ENCODE measurements at places on chromosomes 12 and 14. TPM values are rescaled to one million over a fixed set of nuclear protein-coding genes. Genes with fewer than 3 reads are reported as not detected.
A peak's percentile ranks its signal among the peaks of the same experiment; 100 is the strongest.

DNA sequence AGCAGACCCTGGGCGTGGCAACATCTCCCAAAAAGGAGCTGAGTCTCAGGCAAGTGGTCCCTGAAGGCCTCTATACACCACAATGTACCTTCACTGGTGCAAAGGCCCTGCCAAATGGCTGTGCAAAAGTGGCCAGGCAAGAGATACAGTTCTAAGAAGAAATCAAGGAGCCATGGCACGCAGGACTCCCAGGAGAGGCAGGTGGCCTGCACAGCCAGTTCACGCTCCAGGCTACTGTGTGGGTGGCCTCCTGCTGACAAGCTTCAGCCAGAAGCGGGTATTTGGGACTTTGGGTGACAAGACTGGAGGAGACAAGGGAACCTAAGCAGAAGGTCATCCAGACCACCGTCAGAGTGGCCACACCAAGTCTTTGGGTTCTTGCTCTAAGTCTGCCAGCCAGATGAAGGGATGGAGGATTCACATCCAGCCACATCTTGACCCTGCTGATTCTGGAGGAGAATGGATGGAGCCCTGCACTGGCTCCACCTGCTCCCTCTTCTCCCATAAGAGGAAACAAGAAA lies 20.5 kb upstream of the ZFP36L1 start:
- no peak for DNase-seq

WNT1 gene
- 2.0 TPM for total RNA-seq

DNA sequence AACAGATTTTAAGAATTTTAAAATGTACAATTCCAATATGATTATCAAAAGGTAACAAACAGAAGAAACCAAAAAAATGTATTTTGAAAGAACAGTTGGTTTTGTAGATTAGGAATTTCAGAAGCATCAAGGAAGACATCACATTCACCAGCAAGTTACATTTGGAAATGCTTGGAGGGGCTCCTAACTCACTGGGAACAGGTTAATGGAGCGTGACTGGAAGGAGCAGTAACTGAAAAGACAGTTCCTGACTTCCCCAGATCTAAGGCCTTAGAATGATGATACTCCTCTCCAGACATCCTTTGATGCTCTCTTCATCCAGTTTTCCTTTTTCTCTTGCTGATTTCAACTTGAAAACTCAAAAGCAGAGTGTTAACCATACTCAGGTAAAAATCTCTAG lies 220.0 kb upstream of the EGLN3 start:
- no peak for DNase-seq

GRCh38 chr12:18818579-18819268 lies 80.8 kb downstream of the CAPZA3 start:
- no peak for DNase-seq

DNA sequence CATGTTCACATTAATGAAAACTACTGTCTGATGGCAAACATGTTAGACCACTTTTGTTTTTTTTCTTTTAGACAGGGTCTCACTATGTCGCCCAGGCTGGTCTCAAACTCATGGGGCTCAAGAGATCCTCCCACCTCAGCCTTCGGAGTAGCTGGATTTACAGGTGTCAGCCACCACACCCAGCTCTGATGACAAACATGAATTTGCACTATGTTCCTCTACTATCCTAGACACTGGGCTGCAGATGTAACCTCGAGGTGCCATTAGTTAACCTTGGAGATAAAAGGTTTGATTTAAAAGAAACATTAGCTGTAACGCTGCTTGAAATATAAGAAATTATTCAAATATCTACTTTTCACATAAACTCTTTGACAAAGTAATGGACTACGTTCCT lies 8.1 kb downstream of the VPS37B start:
- no peak for DNase-seq

GRCh38 chr12:107196681-107197080 lies 103.3 kb upstream of the CRY1 start:
- no peak for DNase-seq

RAP1B gene
- 233 TPM for total RNA-seq

DNA sequence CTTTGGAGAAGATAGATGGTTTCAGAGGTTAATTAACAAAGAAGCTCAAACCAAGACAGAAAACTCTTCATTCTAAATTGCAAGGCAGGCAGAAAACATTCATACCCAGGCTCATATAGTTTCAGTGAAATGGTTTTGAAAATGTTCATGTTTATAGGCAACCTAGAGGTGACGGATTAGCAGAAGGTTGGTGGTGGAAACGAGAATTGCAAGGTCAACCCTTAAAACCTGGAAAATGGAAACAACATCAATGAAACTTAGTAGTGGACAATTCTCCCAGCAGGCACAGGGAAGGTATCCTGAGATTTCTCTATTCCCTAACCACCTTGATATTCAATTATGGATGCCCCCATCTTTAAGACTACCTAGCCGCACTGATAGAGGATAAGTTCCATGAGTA lies 965 bp downstream of the CD163 start:
- DNase-seq = no peak

DNA sequence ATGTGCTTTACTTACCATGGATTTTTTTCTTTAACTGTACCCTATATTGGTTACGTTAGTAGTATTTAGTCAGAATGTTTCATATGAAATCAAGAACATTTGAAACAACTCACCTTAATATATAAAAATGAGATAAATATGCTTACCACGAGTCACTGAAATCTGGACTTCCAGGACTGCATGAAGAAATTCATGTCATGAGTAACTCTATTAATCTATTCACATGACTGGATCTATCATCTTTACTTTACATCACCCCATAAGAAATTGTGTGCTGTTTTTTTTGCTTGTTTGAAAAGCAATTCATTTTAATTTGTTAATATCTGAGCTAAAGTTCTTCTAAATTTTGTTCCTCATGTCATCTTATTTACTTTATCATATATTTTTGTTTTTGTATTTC lies 5.2 kb downstream of the EPYC start:
- DNase-seq = no peak

SLC10A1 gene
- not detected for total RNA-seq

- no peak for DNase-seq
Measured at GRCh38 chr12:41228066-41228820, 40.1 kb downstream of the PDZRN4 start.

DCP1B gene
- total RNA-seq = 21.4 TPM

OR6C68 gene
- not detected for total RNA-seq

- DNase-seq = no peak
Measured at GRCh38 chr12:43336962-43337555, 214.9 kb downstream of the ADAMTS20 start.

CYP27B1 gene
- total RNA-seq = 2.4 TPM

RHOJ gene
- not detected for total RNA-seq

- DNase-seq = no peak
Measured at GRCh38 chr12:124737040-124737419, 126.6 kb downstream of the SCARB1 start.

SPTB gene
- total RNA-seq = not detected

DNA sequence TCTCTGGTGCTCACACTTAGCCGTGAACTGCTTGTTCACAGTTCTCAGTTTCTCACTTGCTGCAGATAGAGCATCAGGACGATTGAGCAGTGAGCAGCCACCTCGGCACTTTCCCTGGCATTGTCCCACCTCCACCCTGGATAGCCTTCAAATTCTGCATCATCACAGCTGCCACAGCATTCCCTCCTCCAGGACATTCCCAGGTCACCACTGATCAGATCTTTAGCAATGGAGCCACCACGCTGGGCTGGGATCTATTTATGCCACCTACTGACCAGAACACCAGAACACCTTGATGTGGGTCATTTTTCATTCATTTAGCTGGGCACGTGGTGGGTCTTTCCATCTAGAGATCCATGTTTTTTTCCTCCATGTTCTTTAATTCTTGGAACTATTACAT lies 23.6 kb downstream of the ACADS start:
- no peak for DNase-seq

DNA sequence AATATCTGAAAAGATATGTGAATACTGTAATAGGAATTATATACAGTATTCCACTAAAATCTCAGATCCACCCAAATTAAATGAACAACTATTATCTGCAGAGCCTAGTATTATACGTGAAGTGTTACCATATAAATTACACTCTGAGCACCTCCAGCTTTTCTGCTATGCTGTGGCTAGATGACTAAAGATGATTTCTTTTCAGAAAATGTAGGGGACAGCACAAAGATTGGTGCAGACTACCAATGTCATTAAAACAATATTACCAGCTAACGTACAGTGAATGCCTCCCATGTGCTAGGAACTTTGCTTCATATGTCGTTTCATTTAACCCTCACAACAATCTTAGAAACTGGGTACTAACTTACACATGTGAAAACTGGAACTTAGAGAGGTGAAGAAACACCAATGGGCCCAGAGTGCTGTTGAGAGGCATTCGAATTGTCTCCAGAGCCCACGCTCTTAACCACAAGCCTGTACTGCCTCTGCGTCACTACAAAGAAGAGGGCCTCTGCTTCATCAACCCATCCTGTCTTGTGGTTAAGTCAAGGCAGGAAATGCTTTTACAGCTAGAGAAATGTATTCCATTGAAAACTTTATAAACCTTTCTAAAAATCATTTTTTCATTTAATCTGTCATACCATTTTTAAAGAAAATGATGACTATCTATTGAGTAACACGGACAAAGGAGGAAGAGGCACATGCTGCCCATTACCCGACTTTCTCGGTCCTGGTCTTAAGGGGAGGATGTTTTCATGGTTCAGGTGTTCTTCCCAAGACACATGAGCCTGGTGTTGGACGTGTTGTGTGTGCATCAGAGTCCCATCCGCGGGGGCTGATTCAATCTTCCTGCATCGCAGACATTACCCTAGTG lies 1.3 kb downstream of the GPR65 start:
- DNase-seq = no peak

GRCh38 chr12:55072083-55072482 lies 52.3 kb downstream of the NEUROD4 start:
- DNase-seq = peak; percentile 79

Measured in activated naive CD8-positive, alpha-beta T cell treated with anti-CD3 and anti-CD28 coated beads, Interleukin-2, amount 10 ng/mL, durations not matched to agents 7 days and 5 days (primary cell).